ENCODE measurements at places on chromosomes 2 and 18.

DNA sequence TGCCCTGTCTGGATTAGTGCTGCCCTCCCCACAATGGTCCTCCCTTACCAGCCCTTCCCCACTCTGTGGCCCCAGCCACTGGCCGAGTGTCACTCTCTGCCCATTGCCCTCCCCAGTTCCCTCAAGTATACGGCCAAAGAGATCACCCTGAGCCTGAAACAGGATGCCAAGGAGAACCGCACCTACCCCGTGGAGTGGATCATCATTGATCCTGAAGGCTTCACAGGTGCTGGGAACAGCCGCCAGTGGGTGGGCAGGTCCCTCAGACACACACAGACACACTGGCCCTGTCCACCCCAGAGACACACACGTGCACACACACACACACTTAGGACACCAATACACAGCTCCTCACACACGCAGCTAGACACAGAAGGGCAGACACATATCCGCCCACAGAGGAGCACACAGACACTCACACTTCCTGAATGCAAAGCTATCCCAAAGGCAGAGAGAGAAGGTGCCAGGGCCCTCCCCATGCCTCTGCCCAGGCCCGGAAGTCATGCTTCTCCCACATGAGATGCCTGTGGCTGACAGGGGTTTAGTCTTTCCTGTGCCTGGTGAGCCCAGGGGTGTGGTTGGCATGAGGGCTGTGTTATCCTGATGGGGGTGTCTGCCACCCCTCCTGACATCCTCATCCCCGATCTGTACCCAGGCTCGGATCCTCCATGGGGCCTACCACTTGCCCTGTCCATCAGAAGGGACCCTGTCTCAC is 2.9 kb downstream of the CHRND start:
- DNase-seq = no peak

DNA sequence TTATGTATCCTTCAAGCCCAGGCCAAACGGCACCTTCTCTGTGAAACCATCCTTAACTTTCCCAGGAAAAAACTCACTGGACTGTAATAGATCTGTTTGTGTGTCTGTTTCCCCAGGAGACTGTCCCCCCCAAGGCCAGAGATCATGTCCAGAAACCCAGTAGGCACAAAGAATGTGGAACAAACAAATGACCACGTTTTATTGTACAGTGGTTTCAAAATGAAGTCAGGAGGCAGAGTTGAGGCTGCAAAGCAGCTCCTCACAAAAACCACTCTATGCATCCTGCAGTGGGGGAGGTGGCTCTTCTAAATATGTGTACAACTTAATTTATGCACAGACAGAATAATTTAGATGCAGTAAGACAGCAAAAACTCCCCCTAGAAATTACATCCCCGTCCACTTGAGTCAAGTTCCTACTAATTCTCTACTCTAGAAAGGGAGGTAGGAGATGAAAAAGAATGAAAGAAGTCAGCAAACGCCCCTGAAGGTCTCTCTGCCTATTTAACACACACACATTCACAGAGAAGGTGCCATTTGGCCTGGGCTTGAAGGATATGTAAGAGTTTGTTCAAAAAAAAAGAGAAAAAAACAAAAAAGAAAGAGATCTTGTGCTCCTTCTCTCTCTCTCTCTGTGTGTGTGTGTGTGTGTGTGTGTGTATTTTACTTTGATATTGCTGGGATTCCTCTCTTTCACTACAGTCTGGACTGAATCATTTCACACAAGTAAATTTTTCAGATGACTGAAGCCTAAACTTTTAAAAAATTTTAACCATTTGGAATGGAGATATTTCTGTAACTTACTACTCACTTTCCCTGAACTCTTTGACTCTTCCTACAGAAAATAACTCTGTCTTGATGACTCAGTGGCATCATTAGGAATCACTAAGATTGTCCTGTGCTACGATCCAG is 19.5 kb downstream of the BCL2 start:
- DNase-seq = no peak

DNA sequence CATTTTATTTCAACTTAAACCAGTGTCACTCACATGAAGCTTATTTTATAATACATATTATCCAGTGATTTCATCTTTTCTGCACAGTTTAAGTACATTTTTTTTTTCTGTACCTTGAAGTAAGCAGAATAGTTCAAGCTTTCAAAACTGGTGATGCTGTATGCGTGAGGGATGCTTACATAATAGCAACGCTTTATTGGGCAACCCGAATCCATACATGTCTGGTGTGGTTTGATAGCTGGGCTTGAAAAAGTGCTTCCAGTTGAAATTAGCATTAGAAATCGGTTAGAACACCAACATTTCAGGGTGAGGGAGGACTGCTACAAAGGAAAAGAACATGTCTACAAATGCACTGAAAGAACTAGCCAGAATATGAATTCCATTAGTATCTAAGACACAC is 117.4 kb downstream of the MBP start:
- no peak for DNase-seq

- no peak for DNase-seq
Measured at GRCh38 chr2:161063946-161064306, 96.3 kb upstream of the TANK start.

GRCh38 chr2:151862700-151863099 is 34.5 kb upstream of the ARL5A start:
- no peak for DNase-seq

GRCh38 chr2:151181524-151181923 is 80.1 kb downstream of the RBM43 start:
- no peak for DNase-seq

DNA sequence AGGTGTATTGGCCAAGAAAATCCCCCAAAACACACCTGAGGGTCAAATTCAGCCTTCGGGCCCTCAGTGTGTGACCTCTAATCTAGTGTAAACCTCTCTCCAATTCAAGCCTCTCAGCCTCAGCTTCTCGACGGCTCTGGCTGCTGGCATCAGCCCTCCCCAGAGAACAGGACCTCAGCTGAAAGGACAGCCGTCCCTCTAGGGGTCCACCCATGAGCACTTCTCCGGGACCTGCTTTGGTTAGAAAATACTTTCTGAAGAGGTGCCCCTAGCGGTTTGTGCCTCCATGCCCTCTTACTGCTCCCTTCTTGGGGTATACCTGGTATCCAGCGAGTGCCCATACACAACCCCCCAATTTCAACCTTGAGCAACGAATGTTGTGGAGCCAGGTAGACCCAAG is 48.8 kb downstream of the INHBB start:
- DNase-seq = no peak

DNA sequence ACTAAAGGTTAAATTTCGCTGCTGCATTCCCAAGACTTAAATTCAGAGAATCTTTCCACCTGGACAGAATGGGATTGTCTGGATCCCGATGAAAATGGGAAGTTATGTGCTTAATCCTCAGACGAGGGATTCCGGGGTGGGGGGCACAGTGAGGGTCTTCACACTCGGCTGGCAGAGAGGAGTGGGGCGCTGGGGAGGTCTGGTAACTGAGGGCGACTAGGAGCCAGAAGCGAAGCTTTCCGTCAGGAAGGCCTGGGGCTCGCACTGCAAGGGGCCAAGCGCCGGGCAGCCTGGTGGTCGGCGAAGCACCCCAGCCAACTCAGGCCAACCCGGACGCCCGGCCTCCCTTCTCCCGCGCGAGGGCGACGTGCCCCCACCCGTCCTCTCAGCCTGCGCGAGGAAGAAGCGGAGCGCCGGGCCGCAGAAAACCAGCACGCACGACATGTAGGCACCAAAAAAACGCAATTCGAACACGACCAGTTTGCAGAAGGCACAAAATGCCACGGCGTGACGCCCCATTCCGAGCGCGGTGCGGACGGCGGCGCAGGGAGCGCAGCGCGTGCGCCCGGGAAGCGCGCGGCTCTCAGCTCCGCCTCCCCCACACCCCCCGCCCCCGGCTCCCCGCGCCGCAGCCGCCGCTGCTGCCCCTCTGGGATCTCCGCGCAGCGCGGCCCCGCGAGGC is 188.1 kb downstream of the ZEB2 start:
- DNase-seq = no peak

- no peak for DNase-seq
Measured at GRCh38 chr2:204150721-204151120, 214.2 kb downstream of the ICOS start.

- DNase-seq = no peak
Measured at GRCh38 chr18:3119401-3120341, 100.1 kb downstream of the MYOM1 start.

GRCh38 chr2:119716284-119716672 is 37.3 kb downstream of the TMEM177 start:
- no peak for DNase-seq

DNA sequence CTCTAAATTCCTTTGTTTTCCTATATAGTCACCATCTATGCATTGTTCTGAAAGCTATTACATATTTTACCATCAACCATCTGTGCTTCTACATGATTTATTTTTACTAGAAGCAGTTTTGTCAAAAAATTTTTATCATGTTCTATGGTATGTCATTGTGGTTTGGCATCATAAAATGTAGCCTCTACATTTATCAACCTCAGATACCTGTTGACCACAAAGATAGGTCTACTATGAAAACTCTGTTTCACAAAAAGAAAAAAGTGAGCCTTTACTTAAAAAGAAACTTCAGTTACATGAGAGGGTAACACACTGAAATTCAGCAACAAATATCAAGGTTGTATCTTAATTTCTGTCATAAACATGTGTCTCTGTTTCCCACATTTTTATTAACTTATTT is 3.7 kb downstream of the BCL2 start:
- no peak for DNase-seq

DNA sequence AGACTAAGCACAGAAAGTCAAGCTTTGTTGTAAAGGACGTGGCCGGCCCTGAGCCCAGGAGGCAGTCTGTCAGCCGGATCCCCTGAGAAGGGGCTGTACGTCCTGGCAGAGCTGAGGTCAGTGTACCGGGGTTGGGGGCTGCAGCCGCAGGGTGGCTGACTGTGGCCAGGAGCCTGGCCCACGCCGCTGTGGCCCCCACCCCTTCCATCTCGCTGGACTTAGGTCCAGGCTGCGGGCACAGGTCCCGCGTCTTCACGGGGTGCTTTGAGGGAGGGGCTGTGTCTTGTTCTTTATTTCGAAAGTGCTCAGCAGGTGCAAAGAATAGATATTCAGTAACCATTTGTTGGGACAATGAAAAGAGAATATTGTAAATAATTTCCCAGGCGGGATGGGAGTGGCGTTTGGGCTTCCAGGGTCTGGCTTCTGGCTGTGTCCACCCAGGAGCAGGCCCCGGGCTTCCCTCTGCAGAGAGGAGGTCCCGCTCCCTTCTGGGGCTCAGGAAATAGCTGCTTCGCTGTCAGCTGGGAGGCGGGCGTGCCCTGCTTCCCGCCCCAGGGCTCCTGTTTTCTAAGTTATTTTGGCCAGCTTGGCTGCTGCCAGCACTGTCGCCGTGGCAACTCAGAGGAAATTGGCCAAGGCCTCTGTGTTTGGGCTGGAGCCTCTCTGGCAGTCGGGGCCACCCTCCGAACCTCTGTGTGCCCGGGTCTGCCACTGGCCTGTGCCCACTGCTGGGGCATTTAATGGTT is 7.4 kb downstream of the NFATC1 start:
- DNase-seq = no peak

DNA sequence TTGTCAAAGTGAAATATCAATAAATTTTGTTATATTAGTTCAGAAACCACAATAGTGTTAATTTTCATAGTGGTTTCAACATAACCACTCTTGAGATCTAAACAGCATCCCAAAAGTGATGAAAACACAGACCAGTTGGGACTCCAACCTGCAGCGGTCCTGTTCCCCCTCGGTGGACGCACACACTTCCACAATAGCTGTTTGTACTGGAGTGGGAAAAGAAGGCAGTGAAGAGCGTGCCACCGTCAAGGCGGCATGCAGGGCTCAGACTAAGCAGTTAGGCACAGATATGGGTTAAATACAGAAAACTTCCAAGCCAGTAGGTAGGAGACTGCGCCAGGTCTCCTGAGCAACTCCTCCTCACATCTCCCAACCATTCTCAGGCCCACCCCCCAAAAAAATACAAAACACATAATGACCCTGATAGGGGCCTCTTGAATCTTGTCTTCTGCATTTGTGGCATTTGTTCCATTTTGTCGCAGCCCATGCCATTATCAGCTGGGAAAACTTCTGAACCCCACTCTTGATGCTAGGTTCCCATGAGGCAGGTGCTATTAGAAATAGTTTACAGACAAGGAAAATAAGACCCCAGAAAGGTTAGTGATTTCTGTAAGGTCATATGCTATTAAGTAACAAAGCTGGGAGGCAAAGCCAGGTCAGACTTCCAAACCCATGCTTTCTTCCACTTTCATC is 57.7 kb downstream of the GORASP2 start:
- no peak for DNase-seq

GRCh38 chr18:49813069-49813318 is 339 bp downstream of the ACAA2 start:
- no peak for DNase-seq

DNA sequence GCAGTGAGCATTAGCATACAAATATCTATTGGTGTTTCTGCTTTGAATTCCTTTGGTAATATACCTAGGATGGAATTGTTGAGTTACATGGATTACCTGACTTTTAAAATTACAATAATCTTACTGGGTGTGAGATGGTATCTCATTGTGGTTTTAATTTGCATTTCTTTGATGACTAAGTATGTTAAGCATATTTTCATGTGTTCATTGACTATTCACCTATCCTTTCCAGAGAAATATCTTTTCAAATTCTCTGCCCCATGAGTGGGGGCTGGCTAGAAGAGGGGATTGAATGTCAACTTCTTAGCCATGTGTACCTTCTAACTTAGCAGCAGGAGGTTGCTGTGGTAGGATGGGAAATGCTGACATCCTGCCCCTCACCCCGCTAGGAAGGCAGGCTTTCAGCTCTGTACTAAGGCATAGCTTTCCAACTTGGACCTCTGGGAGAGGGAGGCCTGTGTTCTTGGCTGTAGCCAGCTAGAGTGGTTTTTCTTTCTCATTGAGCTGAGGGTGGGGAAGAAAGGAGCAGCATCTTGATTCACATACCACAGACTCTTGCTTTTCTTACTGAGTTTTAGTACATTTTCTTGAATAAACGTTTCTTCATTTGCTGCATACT is 63.3 kb upstream of the TTC27 start:
- no peak for DNase-seq

DNA sequence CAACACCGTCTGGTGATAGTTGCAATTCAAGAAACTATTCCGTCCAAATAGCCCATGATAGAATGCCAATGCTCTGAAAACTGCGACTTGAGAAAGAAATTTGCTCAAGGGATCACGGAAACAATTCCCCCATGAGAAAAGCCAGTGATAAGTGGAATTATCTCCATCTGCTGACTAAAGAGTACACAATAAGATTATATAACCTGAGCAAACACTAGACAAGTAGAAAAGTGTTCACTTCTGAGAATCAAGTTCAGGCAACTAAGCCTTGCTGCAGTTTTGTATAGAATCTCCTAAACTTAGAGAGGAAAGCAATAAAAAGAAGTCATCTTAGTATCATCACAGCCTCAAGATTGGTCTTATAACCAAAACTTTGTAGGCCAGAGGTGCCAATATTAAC is 336.3 kb upstream of the NRXN1 start:
- DNase-seq = no peak

- no peak for DNase-seq
Measured at GRCh38 chr2:71157124-71157793, 26.8 kb downstream of the MPHOSPH10 start.

DNA sequence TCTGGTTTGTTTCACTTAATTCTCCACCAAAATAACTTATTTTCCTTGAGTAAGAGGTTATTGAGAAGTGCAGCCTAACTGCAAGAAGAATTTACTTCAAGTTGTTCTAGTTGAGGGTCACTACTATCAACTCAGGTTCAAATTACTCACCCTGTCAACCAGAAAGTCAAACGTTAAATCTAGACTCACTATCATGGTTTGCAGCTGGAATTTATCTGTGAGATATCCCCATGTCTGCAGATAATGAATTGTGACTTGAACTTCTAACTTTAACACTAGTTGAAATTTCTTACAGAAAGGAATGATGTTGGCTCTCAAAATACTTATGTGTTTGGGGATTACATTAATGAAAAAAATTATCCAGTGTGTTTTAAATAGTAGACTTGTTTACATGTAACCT is 1145.7 kb upstream of the NXPH2 start:
- DNase-seq = no peak
